CD4-positive, alpha-beta memory T cell (primary cell): ENCODE measurements at places on chromosomes 7 and 10. TPM values are rescaled to one million over a fixed set of nuclear protein-coding genes. Genes with fewer than 3 reads are reported as not detected.

DNA sequence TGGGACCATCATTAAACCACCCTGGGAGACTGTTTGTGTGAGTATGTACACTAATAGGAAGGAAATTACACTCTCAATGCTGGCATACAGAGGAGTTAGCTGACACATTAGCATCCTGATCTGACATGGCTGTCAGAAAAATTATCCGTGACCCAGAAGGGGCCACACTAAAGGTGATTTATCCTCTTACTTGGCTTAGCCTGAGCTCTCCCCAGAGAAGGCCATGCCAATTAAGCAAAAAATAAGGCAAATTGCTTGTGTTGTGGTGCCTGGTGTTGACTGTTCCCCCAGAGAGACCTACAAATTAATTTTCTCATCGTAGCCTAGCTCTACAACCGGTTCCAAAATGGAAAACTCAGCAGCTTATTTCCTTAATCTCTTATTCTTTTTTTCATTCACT, 992.3 kb downstream of the KCNMA1 start:
- no peaks in the 10 kb centered on the region for H3K4me1 ChIP-seq
- DNase-seq: no peak
- no peak overlapping the region for H3K27ac ChIP-seq
- no peaks in the 10 kb centered on the region for H3K27me3 ChIP-seq
- H3K36me3 ChIP-seq: no peaks in the 10 kb centered on the region

GRCh38 chr10:49354593-49354992, 41.3 kb downstream of the DRGX start:
- DNase-seq: no peak
- H3K4me1 ChIP-seq: no peaks in the 10 kb centered on the region
- H3K36me3 ChIP-seq: no peaks in the 10 kb centered on the region
- no peaks in the 10 kb centered on the region for H3K27me3 ChIP-seq

AMZ1 gene
- 1.6 TPM for total RNA-seq

DNA sequence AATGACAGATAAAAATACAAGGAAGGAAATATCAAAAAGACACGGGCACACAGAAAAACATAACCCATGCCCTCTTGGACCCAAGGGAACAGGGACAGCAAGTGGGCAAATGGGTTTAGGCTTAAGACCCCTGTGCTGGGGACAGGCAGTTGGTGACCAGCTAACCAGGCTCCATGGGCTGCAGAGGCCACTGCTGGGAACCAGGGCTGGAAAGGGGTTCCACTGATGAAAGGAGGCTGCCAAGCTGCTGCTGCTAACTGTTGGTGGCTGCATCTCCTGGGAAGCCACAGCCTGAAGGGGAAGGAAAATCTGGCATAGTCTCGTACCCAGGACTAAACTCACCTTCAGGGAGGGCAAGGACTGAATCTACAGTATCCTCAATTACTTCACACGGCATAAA, 579.2 kb upstream of the MGMT start:
- no peaks in the 10 kb centered on the region for H3K4me1 ChIP-seq
- no peak overlapping the region for H3K27ac ChIP-seq
- H3K36me3 ChIP-seq: no peaks in the 10 kb centered on the region
- no peaks in the 10 kb centered on the region for H3K27me3 ChIP-seq
- no peak for DNase-seq

GRCh38 chr10:108850138-108850854, 1073.0 kb downstream of the XPNPEP1 start:
- no peak overlapping the region for H3K27ac ChIP-seq
- no peak for DNase-seq
- no peaks in the 10 kb centered on the region for H3K36me3 ChIP-seq
- no peak overlapping the region for H3K4me3 ChIP-seq

- H3K27me3 ChIP-seq: no peaks in the 10 kb centered on the region
- H3K4me1 ChIP-seq: no peaks in the 10 kb centered on the region
- H3K4me3 ChIP-seq: no peak overlapping the region
- H3K27ac ChIP-seq: no peak overlapping the region
- H3K36me3 ChIP-seq: no peaks in the 10 kb centered on the region
These were observed 205.4 kb downstream of the FANK1 start for GRCh38 chr10:126101736-126102135.

GRCh38 chr7:70571961-70572360, 560.0 kb upstream of the GALNT17 start:
- H3K36me3 ChIP-seq: no peaks in the 10 kb centered on the region
- no peaks in the 10 kb centered on the region for H3K4me1 ChIP-seq
- no peak for DNase-seq
- no peak overlapping the region for H3K4me3 ChIP-seq
- no peaks in the 10 kb centered on the region for H3K27me3 ChIP-seq
- H3K27ac ChIP-seq: no peak overlapping the region

DNA sequence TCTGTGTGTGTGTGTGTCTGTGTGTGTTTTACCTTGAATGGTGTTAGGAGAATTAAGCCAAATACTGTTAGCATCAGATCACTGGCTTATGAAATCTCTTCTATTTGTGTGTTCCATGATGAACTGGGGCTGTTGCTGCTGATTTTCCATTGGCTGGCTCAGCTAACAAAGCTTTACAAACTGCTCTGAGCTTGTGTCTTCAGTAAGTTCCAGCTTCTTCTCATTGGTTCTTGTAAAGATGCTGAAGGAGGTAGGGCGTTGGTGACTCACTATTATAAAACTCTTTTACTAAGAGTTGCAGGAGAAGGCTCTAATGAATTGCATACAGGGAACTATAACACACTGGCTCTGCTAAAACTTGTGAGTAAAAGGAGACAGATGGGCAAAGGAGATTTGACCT, 136.4 kb upstream of the PRKCQ start:
- peaks cover 4% of the 10 kb centered on the region for H3K27me3 ChIP-seq
- H3K27ac ChIP-seq: no peak overlapping the region
- DNase-seq: no peak
- H3K36me3 ChIP-seq: no peaks in the 10 kb centered on the region
